ENCODE measurements at places on chromosomes 4 and X. TPM values are rescaled to one million over a fixed set of nuclear protein-coding genes. Genes with fewer than 3 reads are reported as not detected.

DNA sequence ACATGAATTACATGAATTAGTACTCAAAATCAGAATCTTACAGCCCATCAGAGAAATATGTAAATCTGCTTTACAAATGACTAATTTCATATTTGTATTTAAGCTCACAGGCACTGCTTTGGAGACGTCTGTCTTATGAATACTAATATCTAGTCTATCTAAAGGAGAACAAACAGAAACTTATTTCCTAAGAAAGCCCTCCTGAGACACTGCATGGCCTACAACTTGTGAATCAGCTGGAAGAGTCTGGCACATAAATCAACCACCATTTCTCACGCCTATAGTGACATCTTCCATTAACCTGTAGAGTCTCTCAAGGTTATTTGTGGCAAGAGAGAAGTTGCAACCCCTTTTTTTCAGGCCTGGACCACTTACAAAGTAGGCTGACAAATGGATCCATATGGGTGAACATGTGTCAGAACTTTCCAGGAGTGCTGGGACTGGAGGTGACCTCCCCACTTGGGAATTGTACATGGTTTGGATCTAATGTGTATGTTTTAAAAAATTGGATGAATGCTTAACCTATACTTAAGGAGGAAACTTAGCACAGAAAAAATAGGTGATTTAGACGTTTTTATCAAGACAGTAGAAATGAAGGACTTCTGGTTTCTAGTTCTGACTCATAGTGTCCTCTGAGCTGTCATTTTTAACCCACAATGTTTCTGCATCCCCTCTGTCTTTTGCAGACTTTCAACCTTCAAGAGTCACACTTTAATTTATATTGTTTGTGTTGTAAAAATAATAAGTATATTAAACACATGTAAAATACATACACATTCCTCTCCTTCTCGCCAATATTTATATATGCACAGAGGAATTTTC, 83.2 kb upstream of the ARHGAP24 start:
- no peak for DNase-seq

DNA sequence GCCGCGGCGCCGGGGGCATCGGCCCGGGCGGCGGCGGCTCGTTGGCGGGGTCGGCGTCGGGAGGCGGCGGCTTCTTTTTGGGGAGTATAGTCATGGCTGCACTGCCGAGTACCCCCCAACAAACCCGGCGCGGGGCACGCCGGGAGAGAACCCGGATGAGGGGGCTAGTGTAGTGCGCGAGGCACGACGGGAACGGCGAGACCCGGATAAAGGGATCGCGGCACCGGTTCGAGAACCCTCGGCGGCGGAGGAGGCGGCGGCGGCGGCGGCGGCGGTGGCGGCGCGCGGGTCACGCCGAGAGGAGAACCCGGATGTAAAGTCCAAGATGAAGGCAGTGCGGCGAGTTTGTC, at the start of gene OTUD5:
Gene OTUD5 (minus strand): TSS at position 131 of the 350 bp plus-strand sequence. CDS start 37 bp downstream, at position 94.
- peak; percentile 83 for DNase-seq

- no peak for DNase-seq
Observed at GRCh38 chrX:74426071-74426470, 4.8 kb downstream of the SLC16A2 start.

DNA sequence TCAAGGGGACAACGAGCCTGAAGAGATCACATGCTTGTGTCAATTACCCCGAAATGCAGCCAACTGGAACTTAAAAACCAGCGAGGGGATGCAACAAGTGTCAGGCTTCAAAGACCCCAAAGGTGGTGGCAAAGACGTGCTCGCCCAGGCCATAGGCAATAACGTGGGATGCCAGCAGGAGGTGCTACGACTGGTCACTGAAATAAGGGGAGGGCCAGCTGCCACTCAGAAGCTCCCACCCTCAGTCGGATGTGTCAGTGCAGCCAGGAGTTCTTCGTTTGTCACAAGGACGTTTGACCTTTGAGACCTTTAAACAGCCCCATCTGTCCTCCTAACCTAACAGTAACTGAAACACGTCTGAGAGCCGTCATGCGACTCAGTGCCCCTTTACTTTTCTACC, 556.8 kb upstream of the PCDH10 start:
- DNase-seq = no peak

SRPX2 gene
- total RNA-seq = not detected

PALLD gene
- total RNA-seq = 0.60 TPM

All from activated CD8-positive, alpha-beta T cell treated with anti-CD3 and anti-CD28 coated beads for 36 hours (primary cell).